ENCODE measurements at places on chromosomes 1 and 21.
A peak's percentile ranks its signal among the peaks of the same experiment; 100 is the strongest.

GRCh38 chr1:59055908-59056719 lies 240.8 kb upstream of the FGGY start:
- DNase-seq = no peak

DNA sequence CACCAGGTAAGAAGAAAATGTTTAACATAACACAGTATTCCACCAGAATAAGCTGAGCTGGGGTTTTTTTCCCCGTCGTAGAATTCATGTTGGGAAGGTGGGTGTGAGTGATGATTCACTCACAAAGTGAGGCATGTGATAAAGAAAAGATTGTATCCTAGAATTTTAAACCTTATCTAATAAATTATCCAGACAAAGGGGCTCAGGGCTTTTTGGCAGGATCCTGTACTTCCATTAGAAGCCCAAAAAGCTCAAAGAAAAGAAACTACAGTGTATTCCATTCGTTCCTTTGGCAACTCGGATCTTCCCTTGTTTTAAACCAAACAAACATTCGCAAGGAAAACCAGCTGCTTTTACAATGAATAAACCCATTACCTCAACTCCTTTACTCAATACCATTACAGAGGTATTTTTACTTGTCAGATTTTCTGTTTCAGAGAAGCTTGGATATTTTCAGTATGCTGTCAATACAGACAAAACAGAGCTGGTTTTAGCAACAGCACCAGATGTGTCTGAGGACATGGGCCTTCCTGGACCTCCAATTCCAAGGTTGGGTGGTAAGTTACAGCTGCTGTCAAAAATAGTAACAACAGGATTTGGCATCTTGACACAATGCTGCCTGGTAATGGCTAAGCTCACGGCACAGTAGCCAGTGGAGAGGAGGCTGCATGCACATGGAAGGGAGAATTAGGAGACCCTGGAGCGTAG lies 159.9 kb upstream of the RUNX1 start:
- no peak for DNase-seq

- DNase-seq = peak; percentile 6
Observed at GRCh38 chr1:91402023-91402422, 2.6 kb downstream of the HFM1 start.

DNA sequence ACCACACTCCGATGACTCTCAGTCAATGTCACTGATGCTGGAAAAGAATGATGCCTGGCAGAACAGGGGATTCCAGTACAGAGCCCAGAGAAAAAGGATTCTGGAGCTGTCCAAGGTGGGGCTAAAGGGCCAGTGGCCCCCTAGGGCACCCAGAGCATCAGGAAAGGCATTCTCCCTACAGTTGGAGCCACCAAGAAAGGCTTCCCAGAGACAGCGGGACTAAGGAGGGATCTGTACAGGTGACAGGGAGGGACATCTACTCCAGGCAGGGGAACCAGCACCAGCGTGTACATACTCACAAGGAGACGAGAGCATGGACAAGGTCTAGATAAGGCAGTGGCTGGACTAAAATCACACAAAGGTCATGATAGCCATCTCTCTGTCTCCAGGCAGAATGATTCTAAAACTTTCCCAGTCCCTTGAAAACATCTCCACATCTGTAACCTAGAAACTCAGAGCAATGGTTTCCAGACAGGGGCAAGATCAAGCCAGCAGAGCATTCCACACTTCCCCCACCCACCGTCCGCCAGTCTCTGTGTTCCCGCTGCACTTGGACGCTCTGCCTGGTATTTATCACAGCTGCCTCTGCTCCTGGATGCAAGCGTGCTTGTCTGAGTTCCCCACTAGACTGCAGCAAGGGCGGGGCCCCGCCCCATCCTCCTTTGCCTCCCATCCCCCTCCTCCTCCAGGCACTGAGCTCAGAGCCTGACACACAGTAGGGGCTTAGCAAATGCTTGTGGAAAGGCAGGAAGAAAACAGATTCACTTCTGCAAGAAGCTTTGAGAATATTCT lies 111.6 kb upstream of the ZC3H12A start:
- no peak for DNase-seq

- no peak for DNase-seq
Observed at GRCh38 chr1:170530972-170531757, 801 bp upstream of the GORAB start.

GRCh38 chr1:224506141-224506814 lies 71.7 kb upstream of the WDR26 start:
- DNase-seq = no peak

DNA sequence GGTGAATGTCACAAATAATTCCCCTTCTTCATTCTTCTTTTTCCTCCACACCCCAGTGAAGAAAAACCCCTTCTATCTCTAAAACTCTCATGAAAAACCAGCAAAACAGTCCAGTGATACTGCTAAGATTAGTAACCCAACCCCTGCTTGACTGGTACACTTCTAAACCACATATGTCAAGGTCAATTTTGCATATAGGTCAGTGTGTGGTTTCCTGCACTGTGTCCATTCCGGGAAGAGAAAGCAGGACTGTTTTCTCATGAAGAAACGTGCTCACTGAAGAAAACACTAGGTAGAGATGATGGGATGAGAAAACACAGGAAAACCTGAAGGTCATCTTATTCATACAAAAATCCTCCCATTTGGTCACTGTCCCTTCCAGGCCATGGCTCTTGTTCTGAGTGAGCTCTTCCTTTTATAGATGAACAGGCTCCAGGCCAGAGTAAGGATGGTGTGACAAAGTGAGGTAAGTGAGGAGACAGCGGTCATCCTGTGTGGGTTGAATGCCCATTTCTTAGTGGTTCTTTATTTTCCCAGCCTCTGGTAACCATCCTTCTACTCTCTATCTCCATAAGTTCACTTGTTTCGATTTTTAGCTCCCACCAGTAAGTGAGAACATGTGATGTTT lies 122.7 kb downstream of the FASLG start:
- DNase-seq = no peak

- DNase-seq = no peak
Observed at GRCh38 chr1:198203434-198203833, 46.6 kb downstream of the NEK7 start.

All from NCI-H748 treated with DMSO at 0.1 percent for 48 hours (cell line).